SK-MEL-5 (cell line): ENCODE measurements at places on chromosomes 4 and X. TPM values are rescaled to one million over a fixed set of nuclear protein-coding genes. Genes with fewer than 3 reads are reported as not detected.
A peak's percentile ranks its signal among the peaks of the same experiment; 100 is the strongest.

- DNase-seq, result no peak
These were observed 120.3 kb downstream of the EFHC2 start for GRCh38 chrX:44223150-44223549.

DNA sequence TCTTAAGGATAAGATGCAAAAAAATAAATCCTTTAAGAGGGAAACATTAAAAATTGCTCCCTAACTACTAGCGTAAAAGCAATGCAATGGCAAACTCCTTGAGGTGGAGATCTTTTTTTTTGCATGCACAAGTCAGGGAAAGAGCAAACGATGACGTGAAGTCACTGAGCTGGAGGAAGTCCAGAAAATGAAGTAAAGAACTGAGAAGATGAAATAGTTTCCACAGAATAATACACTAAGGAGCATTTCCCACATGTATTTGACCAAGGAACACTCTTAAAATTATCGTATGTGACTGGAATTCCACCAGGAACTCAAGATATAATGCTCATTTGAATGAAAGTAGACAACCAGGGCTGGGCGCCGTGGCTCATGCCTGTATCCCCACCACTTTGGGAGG lies 21.0 kb upstream of the DOCK11 start:
- DNase-seq, result no peak

Gene TKTL2
- total RNA-seq, result not detected in 2 replicates

GRCh38 chr4:174349156-174349555 lies 65.4 kb downstream of the CEP44 start:
- DNase-seq, result no peak

GRCh38 chr4:1851160-1851559 lies 4.8 kb downstream of the LETM1 start:
- DNase-seq, result no peak

DNA sequence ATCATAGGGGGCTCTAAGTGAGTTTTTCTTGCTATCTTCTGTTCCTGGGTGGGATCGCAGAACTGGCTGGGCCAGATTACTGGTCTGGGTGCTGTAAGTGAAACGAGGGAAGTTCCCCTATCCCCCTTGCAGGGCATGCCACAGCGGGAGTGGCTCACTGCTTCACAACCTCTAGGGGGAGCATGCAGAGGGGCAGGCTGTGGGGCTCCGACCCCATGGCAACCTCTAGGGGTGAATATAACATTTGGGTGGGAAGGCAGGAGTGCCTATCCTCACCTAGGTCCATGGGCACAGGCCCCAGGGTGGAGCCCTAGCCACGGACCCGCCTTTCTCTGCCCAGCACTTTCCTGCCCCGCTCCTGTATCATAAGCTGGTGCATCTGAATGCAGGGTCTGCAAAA lies 1.7 kb upstream of the RRAGB start:
- DNase-seq, result no peak

Gene CT45A3
- 54.6 and 61.6 TPM in 2 replicates for total RNA-seq

Gene MAGED4
- total RNA-seq, result 3.5 and 22.5 TPM in 2 replicates

DNA sequence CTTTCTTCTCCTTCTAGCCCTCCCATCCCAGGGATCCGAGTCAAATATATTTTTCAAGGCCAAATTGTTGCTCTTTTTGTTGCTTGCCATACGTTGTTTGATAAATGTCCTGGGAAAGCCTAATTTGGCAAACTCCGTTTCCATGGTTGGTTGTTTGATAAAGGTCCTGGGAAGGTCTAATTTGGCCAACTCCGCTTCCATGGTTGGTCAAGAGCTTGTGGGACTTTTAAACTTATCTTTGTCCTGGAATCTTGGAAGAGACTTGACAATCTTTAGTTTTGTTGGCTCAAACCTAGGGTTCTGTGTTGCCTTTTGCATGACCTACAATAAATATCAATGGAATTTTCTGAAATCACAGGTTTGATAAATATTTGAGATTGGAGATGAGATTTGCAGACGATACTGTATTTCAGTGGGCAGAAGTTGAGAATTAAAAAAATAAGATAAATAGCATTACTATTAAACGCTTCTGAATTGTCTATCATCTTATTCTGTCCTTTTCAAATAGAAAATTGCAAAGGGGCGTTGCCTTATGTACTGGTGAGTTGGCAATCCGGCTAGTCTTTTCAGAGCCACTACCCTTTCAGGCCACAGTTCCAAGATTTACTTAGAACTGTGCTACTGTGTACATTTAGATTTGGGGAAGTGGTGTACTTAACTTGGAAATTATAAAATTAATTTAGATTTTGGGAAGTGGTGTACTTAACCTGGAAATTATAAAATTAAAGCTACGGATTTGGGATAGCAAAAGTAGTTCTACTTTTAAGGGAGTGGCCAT lies 804 bp downstream of the OSTC start:
- peak; percentile 24 for DNase-seq

DNA sequence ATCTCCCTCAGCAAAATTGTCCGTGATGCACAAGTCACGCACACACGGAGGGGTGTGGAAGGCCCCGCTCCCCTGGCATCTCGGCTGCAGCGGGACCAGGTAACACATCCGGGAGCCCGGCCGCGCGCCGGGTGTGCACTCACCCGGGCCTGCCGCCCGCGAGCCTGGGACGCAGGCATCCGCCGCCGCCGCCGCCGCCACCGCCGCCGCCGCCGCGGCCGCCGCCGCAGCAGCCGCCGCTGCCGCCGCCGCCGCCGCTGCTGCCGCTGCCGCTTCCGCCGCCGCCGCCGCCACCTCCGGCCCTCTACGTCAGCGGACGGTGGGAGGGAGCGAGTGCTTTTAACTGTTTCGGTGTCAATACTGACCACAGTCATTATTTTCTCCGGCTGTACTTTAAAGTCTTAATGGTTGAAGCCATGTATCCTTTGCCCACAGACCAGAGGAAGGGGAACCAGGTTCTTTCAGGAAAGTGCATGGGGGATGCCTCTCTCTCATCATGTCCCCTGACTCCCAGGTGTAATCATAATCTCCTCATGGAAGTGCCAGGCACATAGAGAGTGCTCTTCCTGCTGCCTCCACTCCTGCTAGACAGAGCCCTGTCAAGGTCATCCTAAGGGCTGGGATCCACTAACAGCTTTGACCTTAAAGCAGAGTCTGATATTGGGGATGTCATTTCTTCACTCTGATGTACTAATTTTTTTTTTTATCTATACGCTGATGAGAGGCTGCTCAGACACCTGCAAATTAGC lies 38.0 kb downstream of the MAGEE2 start:
- DNase-seq, result peak; percentile 33

DNA sequence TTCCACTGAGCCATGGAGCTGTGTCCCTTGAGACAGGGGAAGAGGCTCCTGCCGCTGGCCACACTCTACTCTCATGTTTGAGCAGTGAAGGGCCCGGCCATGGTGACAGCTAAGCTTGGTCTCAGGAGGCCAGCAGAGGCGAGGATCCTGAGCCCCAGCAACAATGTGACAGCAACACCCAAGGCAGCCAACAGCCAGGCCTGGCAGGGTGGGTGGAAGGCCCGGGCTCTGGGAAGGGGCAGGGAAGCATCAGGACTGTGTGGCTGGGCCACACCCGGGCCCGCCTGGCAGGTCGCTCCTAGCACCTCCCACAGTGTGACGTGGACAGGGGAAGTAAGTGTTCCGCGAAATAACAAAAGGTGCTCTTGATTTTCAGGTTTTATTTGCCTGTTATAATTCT lies 24.8 kb downstream of the L1CAM start:
- no peak for DNase-seq

DNA sequence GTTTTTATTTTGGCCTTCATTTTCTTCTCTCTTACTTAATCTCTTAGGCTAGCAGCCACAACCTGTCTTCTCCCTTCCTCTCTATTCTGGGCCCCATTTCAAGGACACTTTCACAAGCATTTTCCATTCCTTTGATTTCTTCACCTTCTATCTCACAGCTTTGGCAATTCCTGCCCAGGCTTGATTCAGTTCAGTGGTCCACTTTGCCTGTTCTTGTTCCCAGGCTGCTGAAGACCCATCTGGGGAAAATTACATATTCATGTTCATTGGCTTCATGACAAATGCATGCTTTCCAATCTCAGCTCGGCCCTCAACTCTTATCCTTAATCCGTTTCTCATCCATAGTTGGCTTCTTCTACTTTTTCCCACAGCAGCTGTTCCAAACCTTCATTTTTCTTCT lies 38.7 kb upstream of the LPAR4 start:
- no peak for DNase-seq

DNA sequence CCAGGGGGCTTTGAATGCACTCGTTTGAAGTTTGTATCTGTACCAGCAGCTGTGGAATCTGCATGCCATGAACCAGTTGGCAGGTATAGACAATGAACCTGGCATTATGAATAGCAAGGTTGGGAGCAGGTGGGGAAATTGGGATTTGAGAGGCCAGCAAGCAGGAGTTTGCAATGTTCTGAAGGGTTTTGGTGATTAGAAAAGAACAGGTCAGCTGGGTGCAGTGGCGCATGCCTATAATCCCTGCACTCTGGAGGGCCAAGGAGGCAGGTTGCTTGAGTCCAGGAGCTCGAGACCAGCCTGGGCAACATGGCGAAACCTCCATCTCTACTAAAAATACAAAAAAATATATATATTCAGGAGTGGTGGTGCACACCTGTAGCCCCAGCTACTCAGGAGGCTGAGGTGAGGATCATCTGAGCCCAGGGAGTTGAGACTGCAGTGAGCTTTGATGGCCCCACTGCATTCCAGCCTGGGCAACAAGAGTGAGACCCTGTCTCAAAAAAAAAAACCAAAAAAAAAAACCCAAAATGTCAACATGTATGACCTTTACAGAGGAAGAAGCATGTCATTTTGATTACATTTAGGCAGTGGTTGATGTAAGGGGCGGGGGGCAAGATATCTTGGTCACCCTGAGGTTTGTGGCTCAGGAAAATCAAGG lies 63.9 kb downstream of the TSC22D3 start:
- DNase-seq, result no peak

DNA sequence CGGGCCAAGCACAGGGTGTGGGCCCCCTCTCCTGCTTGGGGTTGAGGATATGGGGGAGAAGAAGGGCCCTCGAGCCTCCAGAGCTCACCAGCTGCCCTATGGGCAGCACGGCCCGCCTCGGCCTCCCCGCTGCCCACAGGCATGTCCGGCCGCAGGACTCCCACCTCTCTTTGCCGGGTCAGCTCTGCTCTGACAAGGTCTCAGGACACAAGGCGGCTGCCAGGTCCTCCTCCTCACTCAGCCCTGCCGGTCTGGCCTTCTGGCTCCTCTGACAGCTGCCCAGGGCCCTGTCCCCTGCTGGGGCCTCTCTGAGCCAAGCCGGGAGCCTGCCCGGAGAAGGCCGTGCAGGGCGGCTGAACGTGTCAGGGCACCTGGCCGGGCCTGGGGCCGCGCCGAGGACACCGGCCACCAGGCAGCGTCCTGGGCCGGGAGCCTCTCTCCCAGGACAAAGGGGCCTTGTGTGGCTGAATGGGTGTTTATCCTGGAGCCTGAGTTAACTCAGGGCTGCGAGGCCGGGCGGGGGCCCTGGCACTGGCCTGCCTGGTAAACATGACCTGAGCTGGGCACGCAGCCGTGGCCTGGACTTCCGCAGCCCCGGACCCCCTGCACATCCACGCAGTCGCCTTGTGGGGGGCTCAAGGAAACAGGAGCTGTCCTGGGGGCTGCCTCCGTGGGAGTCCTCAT lies 25.7 kb downstream of the TACC3 start:
- DNase-seq, result peak; percentile 60

- DNase-seq, result no peak
These were observed 143.1 kb downstream of the ARSF start for GRCh38 chrX:3184176-3184930.

DNA sequence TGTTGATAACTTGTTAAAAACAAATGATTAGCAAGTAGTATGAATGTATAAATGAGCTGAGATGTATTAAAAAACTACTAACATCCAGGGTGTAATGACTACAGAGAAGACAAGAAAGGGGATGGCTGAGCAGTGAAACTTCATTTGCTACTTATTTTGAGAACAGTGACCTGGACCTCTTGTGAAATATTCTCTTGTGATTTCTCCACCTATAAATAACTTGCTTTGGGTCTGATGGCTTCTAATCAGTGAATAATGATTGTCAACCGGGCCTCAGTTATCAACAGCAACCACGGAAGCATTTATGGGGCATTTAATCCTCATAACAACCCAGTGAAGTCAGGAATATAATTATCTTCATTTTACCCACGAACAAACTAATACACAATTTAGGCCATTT lies 154.2 kb upstream of the HAND2 start:
- no peak for DNase-seq

Gene KCNIP4
- total RNA-seq, result 0.08 TPM in 1 of 2 replicates, not detected in the other

DNA sequence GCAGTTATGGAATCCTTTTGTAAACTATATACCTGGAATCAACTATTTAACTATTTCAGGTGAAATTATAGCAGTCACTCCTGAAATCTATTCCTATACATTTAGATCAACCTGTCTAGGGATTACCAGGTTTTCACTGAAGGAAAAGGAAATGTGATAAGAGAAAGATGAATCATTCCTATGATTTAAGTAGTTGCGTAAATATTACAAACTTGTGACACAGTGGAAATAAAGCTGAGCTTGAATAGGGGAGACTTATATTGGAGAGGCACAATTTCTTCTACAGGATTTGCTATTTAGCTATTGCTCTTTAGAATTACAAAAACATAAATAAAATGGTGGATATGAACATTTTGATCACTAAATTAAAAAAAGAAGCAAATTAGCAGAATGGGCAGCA lies 284.1 kb upstream of the EPHA5 start:
- DNase-seq, result no peak

GRCh38 chr4:121824171-121824527 lies 466 bp upstream of the CCNA2 start:
- DNase-seq, result no peak

Gene DRP2
- 0.08 TPM in 2 replicates for total RNA-seq

Gene TMEM144
- total RNA-seq, result 26.8 and 27.1 TPM in 2 replicates

Gene HHIP
- 0.05 TPM in 1 of 2 replicates, not detected in the other for total RNA-seq

DNA sequence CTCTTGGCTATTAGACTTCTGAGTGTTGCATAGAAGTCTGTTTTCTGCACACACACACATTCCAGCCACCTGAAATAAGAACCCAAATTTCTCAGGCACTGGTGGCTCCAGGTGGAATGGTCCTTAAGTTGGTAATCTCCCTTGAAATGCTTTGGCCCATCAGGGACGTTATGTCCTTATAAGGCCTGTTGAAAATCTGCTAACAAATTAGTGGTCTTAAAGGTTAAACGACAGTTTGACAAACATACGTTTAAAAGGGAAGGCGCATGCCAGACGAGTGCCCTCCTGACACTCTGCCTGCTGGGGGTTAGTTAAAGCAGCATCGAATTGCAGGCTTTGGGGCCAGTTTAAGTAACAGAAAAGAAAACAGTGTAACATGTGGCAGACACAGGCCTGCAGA lies 125.0 kb downstream of the TBX22 start:
- no peak for DNase-seq

DNA sequence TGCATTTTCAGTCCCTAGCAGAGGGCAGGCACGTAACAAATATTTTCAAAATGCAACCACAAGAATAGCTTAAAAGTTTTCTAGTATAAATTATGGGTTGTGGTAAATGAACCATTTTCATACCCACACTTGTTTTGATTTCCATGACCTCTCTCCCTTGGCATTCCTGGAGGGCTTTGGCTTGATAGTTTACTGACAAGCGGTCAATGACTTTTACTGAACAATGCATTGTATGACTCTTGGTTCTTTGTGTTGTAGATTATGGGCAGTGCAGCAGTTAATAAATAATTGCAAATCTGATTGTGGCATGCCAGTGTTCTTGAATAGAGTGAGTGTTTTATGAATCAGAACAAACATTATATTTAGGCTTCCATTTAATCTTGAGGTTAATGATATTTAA lies 285.2 kb upstream of the ARX start:
- DNase-seq, result no peak

Gene SOWAHD
- 0.19 TPM in 1 of 2 replicates, not detected in the other for total RNA-seq

Gene CSAG2
- 1.1 TPM in 1 of 2 replicates, not detected in the other for total RNA-seq

Gene SLC10A4
- total RNA-seq, result 0.32 TPM in 1 of 2 replicates, not detected in the other

- DNase-seq, result no peak
These were observed 6.2 kb upstream of the AFF1 start for GRCh38 chr4:86928400-86929255.

- no peak for DNase-seq
These were observed 12.6 kb downstream of the P2RY10 start for GRCh38 chrX:78957768-78958130.

Gene CSN2
- total RNA-seq, result not detected in 2 replicates

Gene SSX5
- total RNA-seq, result not detected in 2 replicates
